ENCODE measurements at places on chromosomes 5 and 9. TPM values are rescaled to one million over a fixed set of nuclear protein-coding genes. Genes with fewer than 3 reads are reported as not detected.
A peak's percentile ranks its signal among the peaks of the same experiment; 100 is the strongest.

- no peak overlapping the region for H3K27ac ChIP-seq
- H3K27me3 ChIP-seq = no peaks in the 10 kb centered on the region
- no peaks in the 10 kb centered on the region for H3K36me3 ChIP-seq
- DNase-seq = no peak
Observed at GRCh38 chr9:130193103-130193502, 20.9 kb downstream of the NCS1 start.

GRCh38 chr5:178083922-178084321 lies 29.4 kb upstream of the N4BP3 start:
- H3K36me3 ChIP-seq = no peaks in the 10 kb centered on the region
- H3K4me1 ChIP-seq = no peaks in the 10 kb centered on the region
- H3K27me3 ChIP-seq = no peaks in the 10 kb centered on the region
- DNase-seq = no peak
- H3K4me3 ChIP-seq = no peak overlapping the region

GRCh38 chr9:81259896-81260295 lies 429.5 kb downstream of the TLE1 start:
- H3K27ac ChIP-seq = no peak overlapping the region
- H3K36me3 ChIP-seq = no peaks in the 10 kb centered on the region
- no peaks in the 10 kb centered on the region for H3K4me1 ChIP-seq
- no peak for DNase-seq
- no peaks in the 10 kb centered on the region for H3K27me3 ChIP-seq

DNA sequence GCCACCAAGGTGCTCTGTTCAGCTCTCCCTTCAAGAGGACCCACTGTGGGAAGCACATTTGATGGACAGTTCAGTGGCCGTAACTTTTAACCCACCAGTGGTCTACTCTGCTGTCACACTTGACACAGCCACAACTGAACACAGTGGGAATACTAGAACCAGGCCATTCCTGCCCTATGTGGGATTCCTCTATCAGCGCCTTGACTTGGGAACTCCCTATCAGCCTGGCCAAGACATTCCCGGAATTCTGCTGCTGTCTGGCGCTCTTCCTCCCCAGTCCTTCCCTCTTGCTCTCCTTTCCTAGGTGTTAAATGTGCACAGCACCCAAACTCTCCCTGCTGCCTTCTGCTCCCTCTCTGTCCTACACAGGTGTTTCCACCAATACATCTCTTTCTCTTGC lies 23.1 kb upstream of the SH3PXD2B start:
- no peak overlapping the region for H3K27ac ChIP-seq
- H3K4me3 ChIP-seq = no peak overlapping the region
- H3K4me1 ChIP-seq = no peaks in the 10 kb centered on the region

- no peaks in the 10 kb centered on the region for H3K36me3 ChIP-seq
- no peak overlapping the region for H3K4me3 ChIP-seq
- DNase-seq = no peak
- no peaks in the 10 kb centered on the region for H3K27me3 ChIP-seq
Observed at GRCh38 chr5:167752936-167753335, 538.5 kb upstream of the WWC1 start.

DNA sequence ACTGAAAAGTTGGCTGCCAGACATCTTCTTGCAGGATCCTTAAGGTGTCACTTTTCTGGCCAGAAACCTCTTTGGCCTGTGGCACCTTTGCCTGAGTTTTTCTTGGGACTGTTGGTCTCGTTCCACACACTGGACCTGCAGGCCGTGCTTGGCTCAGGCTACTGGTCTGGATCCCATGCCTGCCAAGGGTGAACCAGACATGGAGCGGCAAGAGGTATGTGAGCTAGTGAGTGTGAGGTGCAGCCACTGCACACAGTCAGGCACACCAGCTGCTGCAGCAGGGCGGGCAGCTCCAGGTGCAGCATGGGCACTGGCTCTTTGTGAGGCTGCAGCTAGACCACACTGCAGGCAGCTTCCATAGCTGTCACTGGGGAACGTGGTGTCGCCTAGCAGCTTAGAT lies 47.9 kb downstream of the NDUFAF2 start:
- no peaks in the 10 kb centered on the region for H3K36me3 ChIP-seq
- no peak for DNase-seq
- no peaks in the 10 kb centered on the region for H3K4me1 ChIP-seq
- H3K4me3 ChIP-seq = no peak overlapping the region
- H3K27me3 ChIP-seq = no peaks in the 10 kb centered on the region
- H3K27ac ChIP-seq = no peak overlapping the region

DNA sequence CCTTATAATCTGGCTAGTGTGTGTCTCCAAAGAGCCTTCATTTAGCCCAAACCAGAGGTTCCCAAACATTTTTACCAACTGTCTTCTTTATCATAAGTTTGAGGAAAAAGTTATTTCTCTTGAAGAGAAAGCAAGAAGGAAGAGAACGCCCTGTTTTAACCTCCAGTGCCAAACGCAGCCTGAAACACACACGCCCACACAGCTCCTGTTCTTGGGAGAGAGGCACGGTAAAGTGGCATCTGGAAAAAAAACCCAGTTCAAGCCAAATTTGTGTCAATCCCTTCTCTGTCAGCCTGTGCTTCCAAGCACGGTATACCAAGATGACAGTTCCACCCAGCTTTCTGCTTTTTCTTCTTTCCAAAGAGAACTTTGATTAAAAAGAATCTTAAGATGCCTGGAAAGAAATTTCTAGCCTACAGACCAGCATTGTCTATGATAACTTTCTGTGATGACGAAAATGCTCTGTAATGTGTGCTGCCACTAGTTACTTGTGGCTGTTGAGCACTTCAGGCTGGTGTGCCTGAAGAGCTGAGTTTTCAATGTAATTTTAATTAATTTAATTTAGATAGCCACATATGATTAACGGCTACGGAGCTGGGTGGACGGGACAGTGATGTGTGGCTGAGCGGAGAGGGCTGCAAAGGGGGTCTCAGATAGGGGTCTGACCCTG lies 62.3 kb downstream of the ACER2 start:
- H3K4me1 ChIP-seq = no peaks in the 10 kb centered on the region
- H3K36me3 ChIP-seq = no peaks in the 10 kb centered on the region
- no peak overlapping the region for H3K4me3 ChIP-seq
- H3K27ac ChIP-seq = no peak overlapping the region

DNA sequence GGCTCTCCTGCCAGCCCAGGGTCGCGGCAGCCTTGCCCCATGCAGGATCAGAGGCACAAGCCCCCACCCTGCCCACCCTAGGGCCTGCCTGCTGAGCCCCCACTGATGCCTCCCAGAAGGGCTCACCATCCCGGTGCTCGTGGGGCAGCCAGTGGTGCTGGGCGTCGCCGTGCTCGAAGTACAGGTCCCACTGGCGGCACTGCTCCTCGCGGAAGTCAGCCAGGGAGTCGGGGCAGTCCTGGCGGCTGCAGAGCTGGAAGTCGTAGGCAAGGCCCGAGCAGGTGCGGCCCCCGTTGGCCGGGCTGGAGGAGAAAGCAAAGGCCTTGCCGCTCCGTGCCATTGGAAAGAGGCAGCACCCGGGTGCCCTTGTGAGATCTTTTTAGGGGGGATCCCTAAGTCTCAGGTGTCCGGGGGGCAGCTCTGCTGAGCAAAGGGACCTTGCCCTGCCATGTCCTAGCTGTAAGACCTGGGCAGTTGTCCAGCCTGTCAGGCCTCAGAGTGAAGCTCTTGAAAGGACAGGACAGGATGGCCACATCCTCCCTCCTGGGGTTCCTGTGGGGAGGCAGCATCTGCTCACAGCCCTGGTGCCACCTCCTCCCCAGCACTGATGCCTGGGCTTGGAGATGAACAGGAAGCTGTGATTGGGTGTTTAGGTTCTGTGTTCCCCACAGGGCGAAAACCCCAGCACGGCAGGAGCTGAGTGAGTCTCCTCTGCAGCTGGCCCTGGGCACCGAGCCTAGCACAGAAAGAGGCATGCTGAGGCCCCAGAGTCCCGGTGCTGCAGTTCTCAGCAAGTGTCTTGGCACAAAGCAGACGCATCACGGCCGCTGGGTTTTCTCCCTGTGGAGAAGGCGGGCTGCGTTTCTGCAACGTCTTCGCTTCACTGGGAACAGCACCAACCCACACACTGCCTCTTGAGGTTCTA lies 77.7 kb downstream of the ZNF354C start:
- no peak overlapping the region for H3K4me3 ChIP-seq
- H3K4me1 ChIP-seq = peaks cover 2% of the 10 kb centered on the region
- H3K27me3 ChIP-seq = no peaks in the 10 kb centered on the region
- H3K36me3 ChIP-seq = no peaks in the 10 kb centered on the region
- no peak for DNase-seq

DNA sequence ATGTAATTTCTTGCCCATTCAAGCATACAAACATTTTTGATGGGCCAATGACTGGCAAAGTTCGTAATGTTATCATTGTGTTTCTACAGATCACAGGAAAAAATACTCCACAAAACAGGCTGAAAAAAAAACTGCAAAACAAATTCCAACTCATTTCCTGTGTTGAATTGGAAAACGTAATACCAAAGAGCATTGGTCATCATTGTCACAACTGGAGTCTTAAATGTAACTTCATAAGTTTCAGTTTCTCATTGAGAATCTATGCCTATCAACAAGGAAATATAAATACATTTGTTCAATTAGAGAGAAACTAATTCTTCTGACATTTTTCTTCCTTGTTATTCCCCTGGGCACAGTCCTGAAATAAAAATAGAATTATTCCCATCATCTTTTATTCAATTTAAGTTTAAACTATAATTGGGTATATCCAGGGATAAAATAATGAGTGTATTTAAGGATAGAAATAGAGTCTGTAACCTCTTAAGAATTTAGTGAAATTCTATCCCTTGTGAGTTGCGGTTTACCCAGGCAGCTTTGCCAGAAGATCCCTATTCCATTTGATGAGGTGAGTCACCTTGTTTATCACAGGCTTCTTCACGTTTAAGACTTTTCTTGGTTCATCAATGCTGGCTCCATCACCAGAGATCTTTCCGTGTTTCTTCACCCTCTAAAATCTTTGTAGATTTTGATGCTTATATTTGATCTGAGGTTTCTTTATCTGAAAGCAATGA lies 112.7 kb upstream of the ITGA1 start:
- DNase-seq = no peak
- no peaks in the 10 kb centered on the region for H3K36me3 ChIP-seq
- no peaks in the 10 kb centered on the region for H3K4me1 ChIP-seq
- H3K4me3 ChIP-seq = no peak overlapping the region
- H3K27ac ChIP-seq = no peak overlapping the region

GRCh38 chr9:11595756-11596155 lies 983.0 kb upstream of the PTPRD start:
- no peak for DNase-seq
- H3K4me1 ChIP-seq = no peaks in the 10 kb centered on the region
- H3K27ac ChIP-seq = no peak overlapping the region
- no peaks in the 10 kb centered on the region for H3K36me3 ChIP-seq

DNA sequence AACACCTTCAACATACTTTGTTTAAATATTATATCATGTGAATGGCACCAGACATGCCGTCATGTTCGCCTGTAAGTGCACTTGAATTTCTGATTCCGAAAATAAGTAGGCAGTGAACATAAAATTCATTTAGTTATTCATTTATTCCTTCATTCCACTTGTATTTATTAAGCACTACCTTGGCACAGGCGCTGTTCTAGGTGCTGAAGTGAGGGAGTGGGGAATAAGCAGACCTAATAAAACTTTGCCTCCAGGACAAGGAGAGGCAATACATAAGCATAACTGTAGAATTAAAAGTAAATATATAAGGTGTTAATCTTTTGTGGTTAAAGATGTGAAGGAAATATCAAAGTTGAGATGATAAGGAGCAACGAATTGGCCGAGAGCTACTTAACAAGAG lies 297.4 kb downstream of the TENT4A start:
- H3K4me1 ChIP-seq = no peaks in the 10 kb centered on the region
- DNase-seq = peak; percentile 77
- H3K27ac ChIP-seq = no peak overlapping the region

NUTM2F gene
- total RNA-seq = not detected

PCDHGA4 gene
- 0.80 TPM for total RNA-seq
